ENCODE measurements at places on chromosomes 5 and 9.

DNA sequence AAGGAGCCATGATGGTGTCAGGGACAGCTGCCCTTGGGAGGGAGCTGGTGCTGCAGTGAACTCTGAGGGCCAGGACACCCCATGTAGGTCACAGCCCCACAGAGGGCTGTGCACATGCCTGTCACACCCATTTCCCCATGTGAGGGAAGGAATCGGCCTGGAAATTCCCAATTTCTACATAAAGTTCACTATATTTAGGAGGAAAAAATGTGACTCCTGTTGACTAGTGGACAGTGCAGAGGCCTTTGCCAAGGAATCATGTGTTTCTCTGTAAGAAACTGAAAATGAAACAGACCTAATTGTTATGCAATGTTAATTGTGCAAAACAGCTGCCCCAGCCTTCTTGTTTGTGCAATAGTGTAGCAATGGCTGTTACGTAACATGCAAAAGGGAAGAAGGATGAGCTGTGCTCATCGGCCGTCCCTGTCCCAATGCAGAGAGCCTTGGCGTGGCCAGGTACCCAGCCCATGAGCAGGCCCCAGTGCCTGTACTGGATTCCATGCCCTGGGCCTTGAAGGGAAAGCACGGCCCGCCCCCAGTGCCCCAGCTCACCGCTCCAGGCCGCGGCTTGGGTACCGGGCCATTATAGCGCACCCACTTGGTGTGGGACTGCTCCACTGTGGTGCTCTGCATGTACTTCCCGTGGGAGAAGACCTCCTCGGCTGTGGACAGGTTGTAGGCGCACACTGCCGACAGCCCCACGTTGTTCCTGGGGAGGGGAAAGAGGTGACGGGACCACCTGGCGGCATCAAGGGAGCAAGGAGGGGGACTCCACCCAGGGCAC lies 70.0 kb downstream of the SECISBP2 start:
- DNase-seq, result no peak

- DNase-seq, result no peak
These were observed 16.8 kb downstream of the RASGRF2 start for GRCh38 chr5:80976985-80977384.

- no peak for DNase-seq
These were observed 42.0 kb upstream of the ENTREP1 start for GRCh38 chr9:69283003-69283402.

DNA sequence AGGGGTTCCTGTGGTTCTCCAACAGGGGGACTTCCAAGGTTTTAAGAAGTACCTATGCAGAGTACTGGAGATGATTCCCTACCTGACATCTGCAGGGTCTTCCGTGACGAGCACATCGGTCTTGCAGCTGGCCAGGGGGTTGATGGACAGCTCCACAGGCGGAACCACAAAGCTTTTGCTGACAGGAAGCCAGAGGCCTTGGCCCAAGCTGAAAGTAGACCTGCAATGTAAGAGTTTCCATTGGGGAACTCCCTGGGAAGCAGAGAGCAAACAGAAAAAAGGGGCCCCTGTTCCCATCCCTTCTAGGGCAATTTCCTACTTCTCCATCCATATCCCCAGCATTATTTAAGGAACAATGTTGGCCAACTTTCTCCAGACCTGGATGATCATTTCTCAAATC lies 288.0 kb downstream of the TRIM32 start:
- no peak for DNase-seq

GRCh38 chr9:100020121-100020795 lies 78.5 kb downstream of the ERP44 start:
- DNase-seq, result no peak

- DNase-seq, result no peak
These were observed 21.3 kb downstream of the NR6A1 start for GRCh38 chr9:124749781-124750180.

- no peak for DNase-seq
These were observed 160.1 kb upstream of the TAS2R1 start for GRCh38 chr5:9790276-9790675.
